IMR-90 (cell line): ENCODE measurements at places on chromosomes 3 and 15. TPM values are rescaled to one million over a fixed set of nuclear protein-coding genes. Genes with fewer than 3 reads are reported as not detected.

DNA sequence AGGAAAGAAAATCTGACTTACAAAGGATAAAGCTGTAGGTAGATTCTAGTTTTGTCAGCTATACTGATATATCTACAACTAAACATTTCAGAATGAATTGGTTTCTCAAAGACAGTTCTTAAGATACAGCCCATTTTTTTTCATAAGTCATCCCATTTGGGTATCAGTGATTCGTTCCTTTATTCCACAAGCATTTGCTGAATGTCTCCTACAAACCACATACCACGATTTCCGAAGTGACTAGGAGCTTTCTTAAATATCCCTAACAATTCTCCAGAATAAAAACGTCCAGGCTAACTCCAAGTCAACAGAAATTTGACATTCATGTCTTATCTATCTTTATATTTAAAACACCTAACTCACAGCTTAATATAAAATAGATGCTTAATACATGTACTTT lies 59.8 kb downstream of the TP53BP1 start:
- H3K27ac ChIP-seq = no peak overlapping the region
- no peak overlapping the region for H3K4me3 ChIP-seq
- H3K36me3 ChIP-seq = peaks cover 30% of the 10 kb centered on the region
- no peaks in the 10 kb centered on the region for H3K4me1 ChIP-seq
- DNase-seq = peak; percentile 51

- H3K4me3 ChIP-seq = no peak overlapping the region
- no peak overlapping the region for H3K27ac ChIP-seq
- no peaks in the 10 kb centered on the region for H3K27me3 ChIP-seq
Observed at GRCh38 chr15:60583946-60584345, 105.0 kb upstream of the ICE2 start.

- no peaks in the 10 kb centered on the region for H3K27me3 ChIP-seq
- no peaks in the 10 kb centered on the region for H3K36me3 ChIP-seq
- no peak overlapping the region for H3K27ac ChIP-seq
- H3K4me1 ChIP-seq = peaks cover 5% of the 10 kb centered on the region
Observed at GRCh38 chr3:141262308-141262705, 30.7 kb downstream of the PXYLP1 start.

Gene PBRM1
- 72.6 and 74.2 TPM in 2 replicates for total RNA-seq

Gene NAALADL2
- 19.2 and 20.6 TPM in 2 replicates for total RNA-seq

- H3K4me1 ChIP-seq = no peaks in the 10 kb centered on the region
- DNase-seq = no peak
- H3K36me3 ChIP-seq = no peaks in the 10 kb centered on the region
Observed at GRCh38 chr3:31390466-31390865, 142.3 kb upstream of the STT3B start.

Gene NDUFAF3
- 26.5 and 43.3 TPM in 2 replicates for total RNA-seq

Gene FETUB
- total RNA-seq = not detected in 2 replicates

Gene CAV3
- total RNA-seq = 0.28 and 0.36 TPM in 2 replicates

DNA sequence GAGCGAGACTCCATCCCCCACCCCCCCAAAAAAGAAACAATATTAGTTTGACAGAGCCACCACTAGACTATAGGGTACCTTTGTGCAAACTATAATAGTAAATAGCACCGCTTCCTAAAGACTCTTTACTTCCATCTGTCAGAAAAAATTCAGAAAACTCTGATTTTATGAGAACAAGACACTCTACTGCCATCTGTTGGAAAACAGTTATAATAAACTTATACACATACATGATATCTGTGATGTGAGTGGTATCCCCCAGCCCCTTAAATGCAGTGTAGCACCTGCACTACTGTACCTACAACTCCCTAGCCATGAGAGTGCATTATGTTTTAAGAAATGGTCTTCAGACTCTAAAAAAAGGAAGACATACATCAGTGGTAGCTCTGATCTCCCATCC lies 47.1 kb upstream of the CTDSPL start:
- no peak overlapping the region for H3K27ac ChIP-seq
- no peaks in the 10 kb centered on the region for H3K36me3 ChIP-seq
- H3K4me1 ChIP-seq = peaks cover 22% of the 10 kb centered on the region

DNA sequence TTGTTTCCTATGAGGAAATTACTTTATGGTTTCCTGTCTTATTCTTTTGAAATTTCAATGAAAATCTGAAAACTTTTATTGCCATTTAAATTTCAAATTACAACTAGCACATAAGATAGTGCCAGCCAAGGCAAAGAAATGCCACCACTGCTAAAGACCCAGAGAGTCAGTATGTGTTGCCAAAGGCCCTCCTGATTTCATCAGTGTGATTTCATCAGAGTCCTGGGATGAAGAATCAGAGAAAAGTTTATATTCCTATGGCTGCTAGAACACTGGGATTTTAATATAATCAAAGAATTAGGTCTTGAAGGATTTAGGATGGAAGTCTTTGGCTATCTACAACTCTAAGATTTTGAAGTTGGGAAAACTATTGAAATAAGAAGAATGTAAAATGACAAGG lies 434.2 kb upstream of the CCDC54 start:
- H3K27ac ChIP-seq = no peak overlapping the region
- no peaks in the 10 kb centered on the region for H3K36me3 ChIP-seq
- no peaks in the 10 kb centered on the region for H3K4me1 ChIP-seq
- H3K4me3 ChIP-seq = no peak overlapping the region

- no peak overlapping the region for H3K4me3 ChIP-seq
- H3K27me3 ChIP-seq = no peaks in the 10 kb centered on the region
- DNase-seq = peak; percentile 68
- no peaks in the 10 kb centered on the region for H3K36me3 ChIP-seq
Observed at GRCh38 chr3:114122027-114122709, 56.7 kb downstream of the DRD3 start.

- H3K27ac ChIP-seq = no peak overlapping the region
- H3K36me3 ChIP-seq = no peaks in the 10 kb centered on the region
- peaks cover 3% of the 10 kb centered on the region; the same call in 1 of the 2 replicates for H3K4me1 ChIP-seq
- H3K27me3 ChIP-seq = no peaks in the 10 kb centered on the region
Observed at GRCh38 chr15:68524753-68525584, 53.8 kb upstream of the CORO2B start.

Gene ANKRD28
- 211 and 223 TPM in 2 replicates for total RNA-seq

DNA sequence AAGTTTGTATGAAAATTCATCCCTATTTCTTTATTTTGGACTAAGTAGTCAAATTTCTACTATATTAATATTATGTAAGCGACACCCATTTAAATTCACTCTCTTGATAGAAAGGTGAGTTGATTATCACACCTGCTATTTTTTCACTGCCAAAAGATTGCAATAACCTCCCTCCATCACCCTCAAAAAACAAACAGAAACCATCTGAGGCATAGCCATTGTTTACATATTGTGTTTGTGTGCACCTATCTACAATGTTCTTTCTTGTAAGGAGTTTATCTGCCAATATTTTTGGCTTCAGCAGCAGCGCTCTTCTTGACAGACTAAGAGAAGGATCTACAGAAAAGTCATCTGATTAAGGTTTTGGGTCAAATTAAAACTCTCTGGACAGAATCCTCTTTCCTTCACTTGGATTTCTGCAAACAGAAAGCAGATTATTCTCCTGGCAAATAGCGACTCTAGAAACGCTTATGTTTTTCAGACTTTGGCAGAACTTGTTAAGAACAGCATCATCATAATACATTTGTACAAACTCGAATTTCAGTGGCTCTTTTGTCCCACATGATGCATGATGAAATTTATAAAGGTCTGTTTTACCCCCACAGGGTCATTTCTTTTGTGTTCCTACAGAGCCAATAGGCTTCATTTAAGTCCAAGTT lies 48.6 kb downstream of the KCNMB2 start:
- no peak for DNase-seq
- H3K27ac ChIP-seq = no peak overlapping the region
- H3K4me3 ChIP-seq = no peak overlapping the region
- no peaks in the 10 kb centered on the region for H3K27me3 ChIP-seq

Gene CDCP1
- total RNA-seq = 2.5 TPM in 2 replicates

DNA sequence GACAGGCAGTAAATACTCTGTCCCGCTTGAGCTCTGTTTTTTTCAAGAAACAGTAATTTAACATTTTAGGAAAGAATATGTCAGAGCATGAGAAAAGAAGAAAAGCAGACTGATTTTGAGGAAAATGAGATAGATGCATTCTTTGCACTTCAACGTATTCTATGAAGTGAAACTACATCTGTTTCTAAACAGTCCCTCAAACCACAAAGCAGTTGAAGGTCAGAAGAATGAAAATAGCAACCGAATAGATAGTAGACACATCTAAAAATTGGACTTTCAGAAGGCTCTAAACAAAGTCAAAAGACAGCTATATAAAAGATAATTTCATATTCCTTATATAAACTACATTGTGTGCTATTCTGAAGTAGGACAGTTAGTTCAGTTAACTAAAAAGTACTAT lies 172.6 kb upstream of the LRRC3B start:
- DNase-seq = no peak
- H3K4me3 ChIP-seq = no peak overlapping the region
- no peaks in the 10 kb centered on the region for H3K27me3 ChIP-seq
- no peaks in the 10 kb centered on the region for H3K4me1 ChIP-seq
- no peaks in the 10 kb centered on the region for H3K36me3 ChIP-seq

Gene GABRA5
- total RNA-seq = 7.3 and 8.3 TPM in 2 replicates

- no peaks in the 10 kb centered on the region for H3K27me3 ChIP-seq
- H3K27ac ChIP-seq = no peak overlapping the region
- H3K36me3 ChIP-seq = peaks cover 52% of the 10 kb centered on the region
- peaks cover 2% of the 10 kb centered on the region; the same call in 1 of the 2 replicates for H3K4me1 ChIP-seq
Observed at GRCh38 chr3:51937014-51937413, 4.7 kb downstream of the RRP9 start.

DNA sequence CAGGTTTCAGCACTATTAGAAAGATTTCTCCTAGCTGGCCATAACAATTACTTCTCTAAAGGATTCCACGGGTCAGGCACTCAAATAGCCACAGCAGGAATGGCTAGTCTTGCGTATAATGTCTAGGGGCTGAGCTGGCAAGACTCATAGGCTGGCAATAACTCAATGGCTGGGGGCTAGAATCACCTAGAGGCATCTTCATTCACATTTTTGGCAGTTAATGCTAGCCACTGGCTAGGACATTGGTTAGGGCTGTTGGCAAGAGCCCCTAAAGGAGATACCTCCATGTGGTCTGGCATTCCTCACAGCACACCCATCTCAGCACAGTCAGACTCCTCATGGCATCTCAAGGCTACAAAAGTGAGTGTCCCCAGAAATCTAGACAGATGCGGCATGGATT lies 6.2 kb downstream of the SUSD5 start:
- H3K4me3 ChIP-seq = no peak overlapping the region
- H3K36me3 ChIP-seq = no peaks in the 10 kb centered on the region

DNA sequence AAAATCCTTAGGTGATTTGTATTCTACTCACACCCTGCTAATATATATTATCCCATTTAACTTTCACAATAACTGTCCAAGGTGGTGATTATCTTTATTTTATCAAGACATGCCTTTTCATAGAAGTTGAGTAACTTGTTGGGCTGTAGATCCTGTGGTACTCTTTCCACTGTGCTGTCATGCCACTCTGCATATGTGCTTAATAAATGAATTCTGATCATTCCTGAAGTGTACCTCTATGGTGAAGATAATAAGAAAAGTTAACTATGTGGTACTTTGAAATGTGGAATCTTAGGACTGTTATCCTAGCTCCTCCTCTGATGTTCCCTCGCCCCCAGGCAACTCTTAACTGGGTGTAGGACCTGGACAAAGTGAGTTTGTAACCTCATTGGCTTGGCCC lies 5.2 kb downstream of the SNRK start:
- H3K4me1 ChIP-seq = peaks cover 17% of the 10 kb centered on the region
- no peaks in the 10 kb centered on the region for H3K27me3 ChIP-seq
- peaks cover 8% of the 10 kb centered on the region; the same call in 1 of the 2 replicates for H3K36me3 ChIP-seq
- H3K4me3 ChIP-seq = no peak overlapping the region
- DNase-seq = no peak

Gene NBEAL2
- 2.2 TPM in 2 replicates for total RNA-seq
